ENCODE measurements at places on chromosomes 7 and 10.

DNA sequence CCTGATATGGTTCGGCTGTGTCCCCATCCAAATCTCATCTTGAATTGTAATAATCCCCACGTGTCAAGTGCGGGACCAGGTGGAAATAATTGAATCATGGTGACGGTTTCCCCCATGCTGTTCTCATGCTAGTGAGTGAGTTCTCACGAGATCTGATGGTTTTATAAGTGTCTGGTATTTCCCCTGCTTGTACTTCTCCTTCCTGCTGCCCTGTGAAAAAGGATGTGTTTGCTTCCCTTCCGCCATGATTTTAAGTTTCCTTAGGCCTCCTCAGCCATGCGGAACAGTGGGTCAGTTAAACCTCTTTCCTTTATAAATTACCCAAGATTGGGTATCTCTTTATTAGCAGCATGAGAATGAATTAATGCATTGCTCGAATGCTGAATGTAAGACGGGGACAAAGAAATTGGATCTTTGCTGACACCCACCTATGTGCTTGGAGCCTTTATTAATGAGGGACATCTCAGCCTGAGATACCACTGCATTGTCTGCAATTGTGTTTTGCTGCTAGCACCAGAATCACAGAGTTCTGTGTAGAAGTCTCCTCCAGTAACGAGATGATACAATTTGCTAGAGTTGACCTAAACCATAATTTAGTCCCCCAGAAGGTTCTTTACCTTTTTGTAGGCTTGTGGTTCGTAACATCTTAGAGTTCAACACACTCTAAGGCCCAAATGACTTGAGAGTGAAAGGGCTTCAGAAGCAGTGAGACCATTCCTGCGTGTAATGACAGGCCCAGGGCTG, 28.6 kb downstream of the SLC35B4 start:
- no peak for DNase-seq

DNA sequence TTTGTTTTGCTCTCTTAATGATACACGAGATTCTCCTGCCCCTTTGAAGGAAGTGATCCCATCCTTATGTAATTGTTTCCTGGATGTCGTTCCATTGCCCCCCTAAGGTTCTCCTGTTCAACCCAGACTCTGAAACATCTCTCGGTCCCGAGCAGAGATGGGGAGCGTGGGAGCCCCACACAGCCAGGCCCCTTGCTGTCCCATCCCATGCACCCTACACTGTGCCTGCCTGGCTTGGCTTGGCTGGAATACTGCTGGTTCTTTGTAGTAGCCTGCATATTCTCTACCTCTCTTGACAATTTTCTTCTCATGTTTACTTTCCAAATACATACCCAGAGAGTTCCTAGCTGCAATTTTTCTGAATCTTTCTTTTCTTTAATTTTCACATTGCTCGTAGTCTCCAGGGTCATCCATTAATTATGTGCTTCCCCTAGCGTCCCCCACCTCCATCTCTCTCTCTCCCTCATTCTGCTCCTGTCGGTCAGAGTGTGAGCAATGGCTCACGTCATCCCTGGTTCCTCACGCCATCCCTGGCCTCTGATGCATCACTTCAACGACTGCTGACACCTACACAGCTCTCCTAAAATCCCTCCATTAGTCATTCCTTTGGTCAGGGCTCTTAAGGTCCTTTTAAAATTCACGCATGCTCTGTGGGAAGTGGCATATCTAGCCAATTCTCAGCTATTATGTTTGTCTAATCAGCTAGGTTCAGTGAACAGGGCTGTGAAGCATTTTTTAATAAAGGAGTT, 32.5 kb upstream of the GPR158 start:
- no peak for DNase-seq

- DNase-seq: no peak
Measured at GRCh38 chr10:46992803-46993561, 81.8 kb downstream of the PTPN20 start.

DNA sequence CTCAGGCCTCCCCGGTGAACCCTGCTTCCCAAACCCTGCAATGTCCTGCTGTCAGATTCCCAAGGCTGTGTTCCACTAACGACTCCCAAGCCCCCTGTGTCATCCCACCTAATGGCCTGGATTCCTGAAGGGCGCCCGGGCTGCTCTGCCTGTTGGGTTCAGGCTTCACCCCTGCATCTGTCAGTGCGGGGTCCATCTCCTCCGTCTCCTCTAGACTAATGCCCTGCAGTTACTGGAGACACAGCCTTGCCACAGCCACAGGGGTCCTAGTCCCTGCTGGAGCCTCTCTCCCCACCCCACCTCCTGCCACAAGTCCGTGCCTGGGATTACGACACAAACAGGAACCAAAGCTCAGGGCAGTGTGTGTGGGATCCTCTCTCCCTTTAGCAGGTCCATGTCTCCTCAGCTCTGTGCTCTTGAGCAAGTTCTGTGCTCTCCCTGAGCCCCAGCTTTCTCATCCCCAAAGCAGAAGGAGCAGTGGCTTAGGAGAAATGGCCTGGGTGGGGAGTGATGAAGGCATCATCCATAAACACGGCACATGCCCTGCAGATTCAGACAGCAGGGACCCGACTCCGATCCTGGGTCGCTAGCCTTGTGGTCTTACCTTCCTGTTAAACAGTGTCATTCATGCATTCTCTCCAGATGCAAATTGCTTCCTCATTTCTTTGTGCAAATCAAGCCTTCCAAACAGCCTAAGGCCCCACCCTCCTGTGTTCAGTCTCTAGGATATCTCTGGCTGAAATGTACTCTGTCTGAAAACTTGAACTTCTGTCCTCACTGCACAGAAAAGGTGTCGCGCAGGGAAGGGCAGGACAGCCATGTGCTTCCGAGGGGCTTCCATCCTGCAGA, 8.2 kb upstream of the RBP3 start:
- no peak for DNase-seq

DNA sequence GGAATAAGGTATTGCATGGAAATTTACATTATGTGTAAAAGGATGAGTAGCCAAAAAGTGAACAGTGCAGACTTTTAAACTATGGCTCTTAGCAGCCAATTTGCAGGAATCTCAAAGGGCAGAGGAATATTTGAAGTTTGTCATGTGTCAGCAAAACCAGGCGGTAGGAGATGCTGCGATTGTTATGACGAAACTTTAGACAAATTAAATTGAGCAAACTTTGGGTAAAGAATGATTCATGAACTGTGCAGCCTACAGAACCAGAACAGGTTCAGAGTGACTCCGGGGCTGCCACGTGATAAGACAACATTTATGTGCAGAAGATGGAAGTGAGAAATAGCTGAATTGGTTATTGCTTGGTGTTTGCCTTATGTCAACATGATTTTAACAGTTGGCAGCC, 39.2 kb upstream of the CCDC6 start:
- no peak for DNase-seq

GRCh38 chr10:102017295-102017694, 38.7 kb downstream of the ARMH3 start:
- DNase-seq: no peak

DNA sequence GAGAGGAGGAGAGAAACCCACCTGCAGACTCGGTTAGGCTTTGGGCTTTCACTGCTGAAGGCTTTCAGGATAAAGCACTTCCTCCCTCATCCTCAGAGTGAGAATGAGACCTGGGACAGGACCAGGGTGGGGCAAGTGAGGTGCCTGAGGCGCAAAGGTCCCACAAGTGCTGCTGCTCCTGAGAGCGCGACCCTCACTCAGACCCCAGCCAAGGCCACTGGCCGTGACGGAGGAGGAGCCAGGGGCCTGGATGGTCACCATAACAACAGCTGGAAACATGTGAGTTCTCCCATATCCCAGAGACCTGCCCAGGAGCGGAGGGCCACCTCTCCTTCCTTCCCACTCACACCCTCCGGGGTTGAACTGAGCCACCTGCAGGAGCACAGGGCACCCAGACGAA, 46.9 kb upstream of the MKRN1 start:
- no peak for DNase-seq

DNA sequence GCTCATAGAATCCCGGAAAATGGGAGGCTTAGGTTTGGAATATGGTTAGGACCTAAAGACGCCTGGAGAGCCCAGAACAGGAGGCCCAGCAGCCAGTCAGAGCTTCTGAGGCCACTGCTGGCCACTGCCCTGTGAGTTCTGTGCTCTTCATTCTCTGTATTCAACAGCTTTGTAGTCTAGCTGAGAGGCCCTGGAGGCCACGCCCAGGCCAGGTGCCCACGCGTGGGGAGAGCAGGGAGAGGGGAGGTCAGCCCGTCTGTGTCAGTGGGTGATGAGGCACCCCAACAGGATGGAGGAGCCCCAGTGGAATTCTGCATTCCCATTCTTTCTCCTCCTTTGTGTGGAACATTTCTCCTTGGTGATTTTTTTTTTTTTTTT, 29.1 kb downstream of the IL15RA start:
- DNase-seq: no peak

DNA sequence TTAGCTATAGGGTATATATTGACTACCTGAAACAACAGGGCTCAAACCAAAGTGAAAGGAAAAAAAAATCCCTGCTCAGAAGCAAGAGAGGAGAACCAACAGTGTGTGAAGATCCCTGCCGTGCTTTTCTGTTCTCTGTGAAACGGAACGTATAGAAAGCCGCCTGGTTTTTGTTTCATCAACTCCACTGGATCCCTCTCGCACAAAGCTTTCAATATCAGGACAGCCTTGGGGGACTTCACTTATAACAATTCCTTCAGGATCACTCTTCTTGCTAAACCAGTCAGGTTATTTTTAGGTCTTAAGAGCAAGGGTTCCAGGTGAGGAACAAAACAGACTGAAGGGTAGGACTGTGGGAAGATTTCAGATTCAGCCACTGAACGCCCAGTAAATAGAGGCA, 151.1 kb upstream of the CACNA2D1 start:
- DNase-seq: peak; percentile 29

GRCh38 chr7:29946428-29947186, 43.0 kb downstream of the SCRN1 start:
- no peak for DNase-seq

GRCh38 chr7:81211204-81211933, 292.5 kb upstream of the SEMA3C start:
- DNase-seq: no peak

DNA sequence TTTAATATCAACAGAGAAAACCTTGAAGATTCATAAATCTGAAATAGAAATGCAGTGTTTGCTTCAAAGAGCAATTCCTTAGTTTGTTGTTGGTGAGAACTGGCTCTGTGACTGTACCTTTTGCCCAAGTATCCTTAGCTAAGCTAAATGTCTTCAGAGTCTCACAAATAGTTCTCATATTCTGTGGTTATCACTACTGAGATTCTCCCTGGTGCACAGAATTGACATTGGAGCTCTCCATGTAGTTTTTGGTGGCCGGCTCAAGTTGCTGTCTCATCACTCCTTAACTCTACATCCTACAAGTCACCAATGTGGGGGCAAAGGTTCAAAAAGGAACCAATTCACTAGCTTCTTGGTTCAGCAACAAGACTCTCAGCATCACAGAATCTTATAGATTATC, 780.3 kb downstream of the LRMDA start:
- DNase-seq: no peak

GRCh38 chr10:109696981-109697775, 226.1 kb downstream of the XPNPEP1 start:
- DNase-seq: no peak

GRCh38 chr10:114499630-114500190, 95.4 kb upstream of the AFAP1L2 start:
- no peak for DNase-seq

DNA sequence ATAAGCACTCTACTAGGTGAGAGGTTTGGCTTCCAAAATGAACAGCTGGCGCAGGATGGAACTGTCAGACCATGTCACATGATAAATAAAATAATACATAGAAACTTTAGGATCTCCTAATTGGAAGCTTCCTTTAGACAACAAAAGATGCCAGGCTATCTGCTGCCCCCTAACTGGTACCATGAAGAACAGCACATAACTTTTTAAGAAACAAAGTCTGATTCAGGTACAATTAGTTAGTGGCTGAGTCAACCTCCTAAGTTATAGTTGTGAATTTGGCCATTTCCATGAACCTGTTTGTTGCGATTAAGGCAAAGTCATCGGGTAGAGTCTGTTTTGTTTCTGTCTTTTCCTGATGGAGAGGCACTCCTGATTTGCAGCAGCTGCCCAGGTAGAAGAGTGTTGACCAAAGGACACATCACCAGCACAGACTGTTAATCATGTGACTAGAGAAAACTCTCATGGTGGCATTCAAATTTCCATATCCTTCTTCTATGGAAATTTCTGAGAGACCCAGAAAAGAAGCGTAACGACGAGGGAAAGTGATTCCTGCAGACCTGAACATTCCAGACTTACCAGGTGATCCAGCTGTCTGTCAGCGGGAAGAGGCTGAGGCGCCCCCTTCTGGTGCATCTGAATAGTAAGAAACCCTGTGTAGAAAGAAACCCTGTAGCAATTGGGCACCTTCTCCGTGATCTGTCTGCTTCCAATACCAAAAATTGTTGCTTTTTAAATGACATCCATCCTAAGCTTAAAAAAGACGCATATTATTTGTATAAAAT, 8.6 kb upstream of the INHBA start:
- DNase-seq: peak; percentile 24

DNA sequence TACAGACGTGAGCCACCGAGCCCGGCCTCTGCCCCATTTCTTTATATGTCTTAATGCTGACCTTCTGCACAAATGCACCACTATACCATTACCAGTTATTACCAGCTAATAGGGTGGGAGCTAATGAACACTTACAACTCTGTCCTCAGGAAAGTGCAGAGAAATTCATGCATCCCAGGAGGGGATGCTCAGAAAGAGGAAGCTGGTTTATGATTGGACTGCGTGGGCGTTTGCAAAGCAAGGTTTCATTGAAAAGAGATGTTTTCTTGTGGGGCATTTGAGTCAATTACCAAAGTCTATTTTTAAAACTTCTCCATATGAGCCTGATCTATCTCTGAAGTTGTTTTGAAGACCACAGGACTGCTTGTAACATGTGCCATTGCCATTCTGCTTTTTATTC, 417.7 kb upstream of the CELF2 start:
- DNase-seq: no peak

DNA sequence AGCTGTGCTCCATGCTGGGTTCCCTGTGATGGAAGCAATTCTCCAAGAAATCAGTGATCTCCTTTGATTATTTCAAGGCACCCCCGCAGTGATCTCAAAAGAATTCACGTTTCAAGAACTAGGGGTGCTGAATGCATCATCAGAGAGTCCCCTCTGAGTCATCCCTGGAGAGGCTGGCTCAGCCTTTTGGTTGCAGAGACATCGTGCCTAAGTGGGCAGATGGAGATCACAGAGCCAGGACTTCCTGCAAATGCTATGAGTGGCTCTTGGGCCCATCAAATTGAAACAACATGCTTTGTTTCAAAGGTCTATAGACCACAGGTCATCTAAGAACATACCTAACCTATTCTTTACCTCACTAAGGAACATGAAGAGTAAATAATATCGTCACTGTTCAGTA, 41.5 kb upstream of the PLEKHA1 start:
- DNase-seq: no peak

DNA sequence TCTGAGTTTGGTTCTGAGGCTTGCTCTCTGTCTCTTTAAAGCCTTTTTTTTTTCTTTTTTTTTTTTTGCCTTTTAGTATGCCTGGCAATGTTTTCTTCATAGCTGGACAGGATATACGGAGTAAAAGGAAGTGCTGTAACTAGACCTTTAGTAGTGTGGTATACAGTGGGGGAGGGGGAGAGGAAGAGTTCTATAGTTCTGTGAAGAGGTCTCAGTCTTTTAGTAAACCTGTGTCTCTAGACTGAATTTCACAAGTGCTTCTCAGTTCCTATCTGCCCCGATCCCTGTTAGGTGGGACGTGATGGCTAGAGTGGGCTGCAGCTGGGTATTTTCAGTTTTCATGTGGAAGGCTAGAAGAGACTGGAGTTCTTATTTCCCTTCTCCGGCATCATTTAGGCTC, 3.1 kb upstream of the ABCC2 start:
- DNase-seq: no peak
